Activated T-cell treated with anti-CD3 and anti-CD28 coated beads for 24 hours (primary cell): ENCODE measurements at places on chromosomes 1 and 21.

GRCh38 chr1:185654199-185654951, 79.8 kb upstream of the HMCN1 start:
- no peak for DNase-seq

DNA sequence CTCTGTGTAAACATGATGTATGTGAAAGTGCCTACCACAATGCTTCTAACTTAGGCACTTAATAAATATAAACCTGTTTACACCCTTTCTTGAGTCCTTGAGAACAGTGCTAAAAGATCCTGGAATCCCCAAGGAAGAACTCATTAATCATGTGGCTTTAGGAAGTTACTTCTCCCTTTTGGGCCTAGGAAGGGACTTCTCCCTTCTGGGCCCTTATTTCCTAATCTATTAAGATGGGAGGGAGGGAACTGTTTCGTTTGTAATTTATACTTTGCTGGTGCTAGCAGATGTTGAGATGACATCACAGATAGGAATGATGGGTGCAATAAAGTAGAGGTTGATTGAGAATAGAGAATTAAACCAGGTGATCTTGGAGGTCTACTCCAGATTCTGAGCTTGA, 1.2 kb downstream of the BTF3L4 start:
- no peak for DNase-seq

DNA sequence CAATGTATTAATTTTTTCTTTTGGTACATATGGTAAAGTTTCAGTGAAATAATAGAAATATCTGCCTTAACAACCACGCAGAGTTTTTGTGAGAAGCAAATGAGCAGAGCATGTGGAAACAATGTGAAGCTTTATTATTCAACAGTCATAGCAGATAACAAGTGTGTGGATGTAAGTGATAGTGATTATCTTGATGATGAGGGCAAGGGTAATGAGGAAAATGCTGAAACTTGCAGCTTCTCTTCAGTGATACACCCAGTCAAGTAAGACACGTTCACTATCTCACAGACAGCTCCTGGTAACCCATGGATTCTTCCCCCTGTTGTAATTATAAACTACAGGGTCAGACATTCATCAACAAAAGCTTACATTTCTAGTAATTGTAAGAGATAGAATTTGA, 14.6 kb upstream of the OR2L5 start:
- no peak for DNase-seq

GRCh38 chr21:32102426-32102825, 176.4 kb downstream of the MIS18A start:
- no peak for DNase-seq

DNA sequence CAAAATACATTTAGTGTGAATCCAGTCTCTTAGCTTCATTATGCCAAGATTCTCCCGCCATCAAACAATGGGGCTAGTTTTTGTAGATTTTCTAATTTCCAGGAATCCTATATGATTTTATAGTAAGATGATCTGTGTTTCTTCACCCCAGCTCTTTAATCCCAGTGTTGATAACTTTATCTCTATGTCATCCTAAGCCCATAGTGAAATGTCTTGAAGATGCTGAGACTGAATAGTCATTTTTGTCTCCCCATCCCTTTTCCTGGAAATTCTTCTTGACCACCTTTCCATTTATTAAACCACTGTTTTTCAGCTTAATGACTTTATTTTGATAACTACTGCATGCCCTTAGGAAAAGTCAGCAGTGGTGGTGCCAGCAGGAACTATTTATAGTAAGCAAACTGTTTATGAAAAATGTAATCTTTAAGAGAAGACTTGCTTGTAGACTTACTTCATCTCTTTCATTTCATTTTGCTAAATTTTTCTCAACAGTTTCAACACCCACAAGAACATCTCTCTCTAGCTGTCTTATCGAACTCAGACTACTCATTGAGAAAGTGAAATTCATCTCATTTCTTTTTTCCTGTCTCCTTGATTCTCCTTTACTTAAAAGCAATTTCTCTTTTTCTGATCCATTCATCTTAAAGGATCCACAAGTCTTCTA, 116.6 kb downstream of the NTMT2 start:
- DNase-seq = no peak

- DNase-seq = no peak
Observed at GRCh38 chr21:33293136-33293535, 27.0 kb downstream of the IL10RB start.

DNA sequence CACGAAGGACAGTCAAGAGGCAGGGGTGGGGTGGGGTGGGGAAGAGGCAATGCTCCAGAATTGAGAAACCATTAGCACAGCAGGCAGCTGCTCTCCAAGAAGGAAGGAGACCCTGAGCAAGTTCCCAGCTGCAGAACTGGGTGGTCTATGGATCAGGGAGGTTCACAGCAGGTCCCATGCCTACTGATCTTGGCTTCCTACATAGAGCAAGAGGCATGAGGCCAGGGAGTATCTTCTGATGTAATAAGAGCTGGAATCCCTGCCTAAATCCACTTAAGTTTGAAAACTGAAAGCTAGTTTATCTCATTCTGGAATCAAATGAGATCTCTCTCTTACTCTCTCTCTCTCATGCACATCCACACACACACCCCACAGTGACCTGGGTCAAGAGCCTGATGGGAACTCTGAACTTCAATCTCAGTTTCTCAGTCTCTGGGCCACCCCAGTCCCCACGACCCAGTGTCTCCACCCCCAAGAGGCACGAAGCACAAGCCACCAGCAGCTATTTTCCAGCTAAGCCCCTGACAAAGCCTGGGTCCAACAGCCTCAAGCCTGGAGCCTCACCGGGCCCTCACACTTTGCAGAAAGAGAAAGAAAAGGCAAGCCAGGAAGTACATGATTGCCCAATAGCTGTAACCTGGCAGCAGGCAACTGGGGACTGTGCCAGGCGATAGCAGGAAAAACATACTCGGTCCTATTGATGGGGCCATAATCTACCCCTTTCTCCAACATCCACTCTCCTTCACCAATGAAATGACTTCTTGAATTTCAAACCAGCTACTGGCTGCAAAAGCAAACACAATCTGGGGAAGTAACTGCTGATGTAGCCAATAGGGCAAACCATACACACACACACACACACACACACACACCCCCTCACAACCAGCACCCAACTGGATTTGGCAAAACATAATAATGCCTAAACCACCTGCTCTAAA, 2.2 kb downstream of the NUAK2 start:
- no peak for DNase-seq

GRCh38 chr1:59499273-59499942, 202.5 kb downstream of the FGGY start:
- DNase-seq = no peak

DNA sequence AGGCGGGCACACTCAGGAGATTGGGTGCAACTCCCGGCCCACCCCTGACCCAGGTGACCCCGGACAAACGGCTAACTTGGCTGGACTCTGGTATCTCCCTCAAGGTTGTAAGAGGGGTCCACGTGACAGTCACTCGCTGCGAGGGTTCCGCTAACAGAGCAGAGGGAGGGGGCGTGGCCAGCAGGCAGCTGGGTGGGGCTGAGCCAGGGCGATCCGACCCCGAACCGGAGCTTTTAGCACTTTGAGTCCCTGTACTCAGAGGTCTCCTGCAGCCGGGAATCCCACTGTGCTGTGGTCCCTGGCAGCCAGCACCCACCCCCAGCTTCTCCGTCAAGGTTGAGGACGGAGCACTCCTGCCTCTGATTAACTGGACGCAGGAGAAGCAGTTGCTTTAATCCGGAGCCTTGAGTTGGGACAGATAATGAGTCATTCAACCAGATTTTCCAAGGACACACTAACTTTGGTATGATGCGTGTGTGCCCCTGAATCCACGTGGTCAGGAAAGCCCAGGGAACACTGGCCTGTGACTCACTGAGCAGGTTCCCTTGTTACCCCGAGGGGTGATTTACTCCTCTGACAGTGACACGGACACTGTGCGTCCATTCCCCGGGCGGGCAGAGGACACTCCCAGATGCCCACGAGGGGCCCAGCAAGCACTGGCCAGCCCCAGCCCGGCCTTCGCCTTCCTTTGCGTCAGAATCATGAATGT, 16.8 kb downstream of the TRPM2 start:
- DNase-seq = no peak

- no peak for DNase-seq
Observed at GRCh38 chr1:209862391-209863356, 34.9 kb downstream of the UTP25 start.

GRCh38 chr1:111654839-111655238, 35.2 kb downstream of the RAP1A start:
- DNase-seq = no peak

DNA sequence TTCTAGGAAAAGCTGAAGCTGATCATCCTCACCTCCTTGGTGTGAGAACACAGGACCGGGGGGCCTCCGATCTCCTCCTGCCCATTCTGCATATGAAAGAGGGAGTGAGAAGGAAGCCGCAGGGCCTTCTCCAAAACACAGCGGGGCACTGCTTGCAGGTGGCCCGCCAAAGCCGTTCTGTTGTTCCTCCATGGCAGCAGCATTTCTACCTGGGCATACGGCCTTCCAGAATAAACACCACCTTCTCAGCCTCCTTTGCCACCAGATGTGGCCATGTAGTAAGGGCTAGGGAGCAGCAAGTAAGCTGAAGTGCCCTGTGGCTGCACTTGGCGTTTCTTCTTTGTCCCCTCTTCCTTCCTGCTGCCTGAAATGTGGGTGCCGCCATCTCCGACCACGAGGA, 214.9 kb downstream of the TOMM20 start:
- no peak for DNase-seq

DNA sequence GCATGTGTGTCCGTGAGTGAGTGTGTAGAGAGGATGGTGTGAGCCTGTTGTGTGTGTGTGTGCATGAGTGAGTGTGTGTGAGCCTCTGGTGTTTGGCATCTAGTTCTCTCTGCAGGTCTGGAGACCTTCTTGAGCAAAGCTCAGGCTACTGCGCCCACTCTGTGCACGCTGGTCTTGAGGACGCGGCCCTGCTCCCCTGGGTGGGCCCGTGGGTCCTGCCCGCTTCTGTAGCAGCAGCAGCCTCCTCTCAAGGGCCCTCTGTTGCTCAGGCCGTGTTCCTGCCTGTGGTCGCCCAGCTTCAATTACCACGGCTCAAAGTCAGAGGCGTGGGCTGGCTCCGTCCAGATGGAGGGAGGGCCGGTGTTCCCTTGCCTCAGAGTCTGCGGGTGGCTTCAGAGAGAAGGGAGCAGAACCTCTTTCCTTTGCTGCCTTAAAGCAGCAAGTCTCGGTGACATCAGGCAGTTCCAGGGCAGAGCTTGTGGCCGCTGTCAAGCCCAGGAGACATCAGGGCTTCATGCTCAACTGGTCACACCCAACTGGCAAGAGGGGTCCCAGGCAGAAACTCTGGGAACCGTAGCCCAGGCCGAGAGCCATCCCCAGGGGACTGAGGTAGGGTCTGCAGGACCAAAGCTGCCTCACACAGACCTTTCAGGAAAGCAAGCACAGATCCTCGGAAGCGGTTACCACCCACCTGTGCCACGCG, 270.6 kb upstream of the VAMP3 start:
- no peak for DNase-seq

- no peak for DNase-seq
Observed at GRCh38 chr1:200495901-200496300, 86.1 kb upstream of the ZNF281 start.

DNA sequence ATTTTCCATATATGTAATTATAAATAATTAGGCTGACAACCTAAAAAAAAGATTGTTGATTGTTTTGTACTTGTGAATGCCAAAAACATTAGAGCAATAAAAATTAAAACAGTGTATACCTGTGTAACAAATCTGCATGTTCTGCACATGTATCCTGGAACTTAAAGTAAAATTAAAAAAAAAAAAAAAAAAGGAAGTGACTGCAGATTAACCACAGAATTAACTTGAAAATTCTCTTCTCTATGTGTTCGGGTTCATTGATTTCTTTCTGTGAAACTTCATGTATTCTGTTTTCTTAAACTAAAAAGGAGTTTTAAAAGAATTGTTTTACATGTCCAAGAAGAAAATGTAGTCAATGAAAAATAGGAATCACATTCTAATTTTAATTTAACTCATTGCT, 95.7 kb downstream of the FASLG start:
- DNase-seq = no peak

GRCh38 chr1:168229893-168230292, 4.1 kb downstream of the SFT2D2 start:
- DNase-seq = no peak

- no peak for DNase-seq
Observed at GRCh38 chr21:34199121-34199910, 125.9 kb downstream of the MRPS6 start.

DNA sequence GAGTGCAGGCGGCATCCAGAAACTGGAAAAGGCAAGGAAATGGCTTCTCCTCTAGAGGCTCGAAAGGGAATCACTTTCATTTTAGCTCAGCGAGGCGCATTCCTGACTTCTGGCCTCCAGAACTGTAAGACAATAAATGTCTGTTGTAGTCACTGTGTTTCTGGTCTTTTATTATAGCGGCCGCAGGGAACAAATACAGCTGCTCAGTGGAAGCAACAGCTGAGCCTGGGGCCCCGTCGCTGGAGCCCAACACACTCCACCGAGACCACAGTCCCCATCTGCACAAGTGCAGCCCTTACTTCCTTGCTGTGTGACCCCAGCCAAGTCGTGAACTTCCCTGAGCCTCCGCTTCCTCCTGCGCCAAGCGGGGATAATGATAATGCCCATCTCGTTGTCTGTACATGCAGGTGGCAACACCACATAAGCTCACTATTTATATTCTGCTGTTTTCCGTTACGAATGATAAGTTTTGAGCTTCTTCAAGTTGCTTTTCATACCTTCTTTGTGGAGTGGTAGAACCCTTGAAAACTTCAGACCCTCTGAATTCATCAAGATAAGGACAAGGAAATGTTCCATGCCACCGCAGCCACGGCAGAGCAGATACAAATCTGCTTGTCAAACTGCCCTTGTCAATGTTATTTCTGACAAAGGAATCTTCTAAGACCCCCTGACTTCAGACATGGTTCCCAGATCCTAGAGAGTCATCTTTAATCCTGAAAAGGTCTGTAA, 3.2 kb upstream of the LAPTM5 start:
- DNase-seq = no peak

- no peak for DNase-seq
Observed at GRCh38 chr1:2588661-2589430, 2.3 kb downstream of the PRXL2B start.

- no peak for DNase-seq
Observed at GRCh38 chr1:91685994-91686393, 185.3 kb downstream of the CDC7 start.

GRCh38 chr1:205340676-205341075, 16.0 kb downstream of the KLHDC8A start:
- no peak for DNase-seq

DNA sequence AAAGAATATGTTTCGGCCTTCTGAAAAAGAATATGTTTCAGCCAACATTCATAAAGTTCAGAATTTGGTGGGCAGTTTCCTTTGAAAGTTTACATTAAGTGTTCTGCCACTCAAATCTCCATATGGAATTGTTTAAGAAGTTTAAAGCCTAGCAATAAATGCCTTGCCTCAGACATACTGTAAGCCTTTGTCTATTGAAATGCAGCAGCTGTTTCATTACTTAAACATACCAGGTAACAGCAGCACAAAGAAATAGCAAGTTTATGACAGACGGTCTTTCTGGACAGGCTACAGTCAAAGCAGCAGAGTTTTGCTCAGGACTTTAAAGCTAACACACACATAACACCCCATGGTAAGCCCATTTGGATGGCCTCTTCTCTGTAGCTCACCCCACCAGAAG, 38.5 kb upstream of the C1orf105 start:
- DNase-seq = no peak
